HT-29 (cell line): ENCODE measurements at places on chromosomes 6 and 20.

DNA sequence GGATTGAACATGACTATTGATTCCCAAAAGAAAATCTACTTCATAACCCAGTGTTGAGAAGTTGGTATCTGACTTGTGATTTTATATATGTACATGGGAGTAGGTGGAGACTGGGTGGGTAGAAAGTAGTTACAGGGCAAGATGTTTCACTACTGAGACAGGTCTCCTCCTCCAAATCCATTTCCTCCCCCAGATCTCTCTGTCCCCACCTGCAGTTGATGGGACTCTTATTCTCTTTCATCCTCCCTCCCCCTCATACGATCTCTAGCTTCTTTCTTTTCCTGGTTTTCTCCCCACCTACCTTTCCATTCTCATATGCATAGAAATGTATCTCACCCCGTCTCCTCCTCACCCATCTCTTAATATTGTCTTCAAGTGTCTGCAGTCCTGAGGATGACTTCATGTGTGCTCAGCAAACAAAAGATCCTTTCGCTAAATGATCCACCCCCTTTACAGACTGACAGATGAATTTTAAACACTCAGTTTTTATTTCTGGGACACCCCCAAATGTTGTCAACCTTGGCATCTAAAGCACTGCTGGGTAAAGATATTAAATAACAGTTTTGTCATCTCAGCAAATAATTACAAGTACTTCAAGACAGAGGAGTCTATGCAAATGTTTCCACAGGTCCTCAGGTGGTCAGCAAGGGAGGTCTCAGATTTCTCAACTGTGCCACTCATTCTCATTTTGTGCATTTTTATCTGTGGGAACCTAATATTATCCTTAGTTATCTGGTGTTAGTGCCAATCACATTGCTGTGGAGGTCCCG is 18.7 kb upstream of the HECA start:
- DNase-seq = no peak

GRCh38 chr20:56465997-56466396 is 2.4 kb upstream of the RTF2 start:
- DNase-seq = no peak

DNA sequence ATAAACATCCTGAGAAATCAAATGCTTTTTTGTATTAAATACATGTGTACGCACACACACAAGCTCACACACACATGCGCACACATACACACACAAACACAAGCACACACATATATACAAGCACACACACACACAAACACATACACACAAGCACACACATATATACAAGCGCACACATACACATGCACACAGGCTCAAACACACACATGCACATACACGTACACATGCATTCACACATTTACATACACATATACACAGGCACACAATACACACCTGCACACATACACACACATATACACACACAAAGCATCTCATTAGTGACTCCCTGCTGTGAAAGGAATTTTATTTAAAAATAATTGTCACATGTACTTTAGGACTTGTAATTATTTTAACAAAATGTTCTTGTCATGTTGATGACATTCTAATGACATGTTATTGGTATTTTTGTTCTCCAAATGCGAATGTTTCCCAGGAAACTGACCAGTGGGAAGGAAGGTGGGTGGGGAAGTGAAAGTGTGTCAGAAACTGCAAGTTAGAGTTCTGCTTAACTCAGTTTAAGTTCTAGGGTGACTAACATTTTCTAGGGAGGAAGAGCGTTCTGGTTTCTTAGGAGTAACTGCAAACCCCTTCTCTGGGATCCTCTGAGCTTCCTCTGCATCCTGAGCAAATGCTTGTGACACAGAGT is 113.9 kb upstream of the ZNF217 start:
- no peak for DNase-seq

DNA sequence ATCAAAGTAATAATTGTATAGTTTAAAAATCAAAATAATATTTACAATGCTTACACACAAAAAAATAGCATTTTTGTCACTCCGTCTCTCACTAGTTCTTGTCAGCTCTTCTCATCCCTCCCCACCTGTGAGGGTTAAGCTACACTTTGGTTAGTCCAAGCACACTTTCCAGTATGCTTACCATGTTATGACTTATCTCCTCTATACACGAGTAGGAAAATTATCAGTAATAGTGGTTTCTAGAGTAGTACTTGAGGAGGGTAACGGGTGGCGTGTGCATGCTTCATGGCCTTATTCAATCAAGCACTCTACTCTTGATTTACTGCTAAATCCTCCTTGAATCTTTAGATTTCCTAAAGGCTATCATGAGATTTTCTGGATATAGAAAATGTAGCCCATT is 443.7 kb downstream of the UTRN start:
- DNase-seq = no peak

GRCh38 chr20:2658414-2659354 is 5.3 kb downstream of the IDH3B start:
- peak; percentile 28 for DNase-seq

DNA sequence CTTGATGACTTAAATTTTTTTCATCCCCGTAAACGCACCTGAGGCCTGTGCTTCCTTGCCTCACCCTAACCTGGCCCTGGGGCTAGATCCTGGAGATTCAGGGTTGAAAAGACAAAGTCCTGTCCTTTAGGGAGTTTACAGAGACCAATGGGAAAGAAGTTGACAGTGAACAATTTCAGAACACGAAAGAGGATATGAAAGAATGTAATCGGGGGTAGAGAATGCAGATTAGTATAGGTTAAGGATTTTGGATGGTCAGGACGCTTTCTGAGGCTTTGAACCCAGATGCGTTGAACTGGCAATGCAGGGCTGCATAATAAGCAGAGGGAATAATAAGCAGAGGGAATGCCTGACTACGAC is 1.7 kb upstream of the FBXO5 start:
- no peak for DNase-seq

DNA sequence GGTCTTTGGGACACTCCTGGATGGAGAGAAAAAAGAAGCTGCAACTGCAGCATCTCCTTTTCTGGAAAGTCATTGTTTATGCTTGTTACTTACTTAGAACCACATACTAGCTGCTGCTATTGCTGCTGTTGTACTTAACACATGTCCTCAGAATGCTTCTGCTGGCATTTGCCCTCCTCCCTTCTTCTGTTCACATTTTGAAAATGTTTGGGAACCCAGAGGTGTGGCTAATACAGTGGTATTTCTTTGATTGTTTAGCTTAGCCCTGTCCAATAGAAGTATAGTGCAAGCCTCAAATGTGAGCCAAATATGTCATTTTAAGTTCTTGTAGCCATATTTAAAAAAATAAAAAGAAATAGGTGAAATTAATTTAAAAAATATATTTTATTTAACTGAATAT is 8.4 kb downstream of the DTD1 start:
- no peak for DNase-seq

GRCh38 chr6:139124887-139125672 is 9.8 kb upstream of the HECA start:
- peak; percentile 76 for DNase-seq

DNA sequence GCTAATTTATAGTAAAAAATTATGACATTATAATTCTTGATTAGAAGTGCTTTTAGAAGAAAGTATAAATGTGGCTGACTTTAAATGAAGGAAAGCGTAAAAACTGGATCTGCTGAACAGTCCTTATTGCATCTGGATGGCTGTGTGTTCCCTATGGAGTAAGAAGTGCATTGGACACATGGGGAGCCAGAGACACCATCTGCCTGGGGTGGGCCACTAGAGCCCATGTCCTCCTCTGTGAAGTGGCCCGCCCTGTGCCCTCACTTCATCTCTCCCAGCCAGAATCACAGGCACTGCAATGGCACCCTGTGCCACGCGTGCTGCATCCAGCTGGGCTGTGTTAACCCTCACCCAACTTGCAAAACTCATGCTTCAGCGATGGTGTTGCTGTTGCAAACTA is 13.2 kb upstream of the SFT2D1 start:
- DNase-seq = no peak

DNA sequence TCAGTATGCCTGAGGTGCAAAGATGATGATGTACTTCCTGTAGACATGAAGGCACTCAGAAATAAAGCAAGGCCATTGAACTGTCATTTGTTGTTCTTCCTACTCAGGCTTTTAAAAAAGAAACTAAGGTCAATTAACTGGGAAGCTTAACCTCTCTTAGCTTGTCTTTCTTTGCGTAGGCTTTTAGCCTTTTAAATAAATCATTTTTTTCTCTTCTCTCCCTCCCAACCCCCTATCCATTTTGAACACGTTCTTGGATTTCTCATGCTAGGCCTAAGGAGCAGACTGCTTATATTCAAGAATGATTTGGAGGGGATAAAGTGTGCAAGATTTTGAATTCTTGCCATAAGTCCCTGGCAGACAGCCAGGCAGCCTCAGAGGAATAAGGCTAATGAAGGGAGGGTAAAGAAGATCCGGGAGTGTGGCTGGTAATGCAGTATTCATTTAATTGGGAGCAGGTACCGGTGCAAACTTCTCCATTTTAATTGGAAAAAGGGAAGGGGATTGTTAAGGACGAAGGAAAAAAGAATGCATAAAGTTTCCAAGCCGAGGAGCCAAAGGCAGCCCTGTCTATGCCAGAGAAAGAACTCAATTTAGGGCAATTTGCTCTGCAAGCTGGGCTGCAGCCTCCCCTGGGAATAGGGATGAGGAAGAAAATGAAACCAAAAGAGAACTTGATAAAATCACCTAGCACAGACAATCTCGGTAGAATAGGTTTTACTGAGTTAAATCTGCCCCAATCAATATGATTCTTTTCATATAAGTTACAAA is 343.8 kb upstream of the MMS22L start:
- DNase-seq = no peak

GRCh38 chr20:25437153-25437581 is 29.7 kb downstream of the GINS1 start:
- no peak for DNase-seq

- DNase-seq = no peak
These were observed 123.7 kb upstream of the BTN3A2 start for GRCh38 chr6:26241033-26241895.

DNA sequence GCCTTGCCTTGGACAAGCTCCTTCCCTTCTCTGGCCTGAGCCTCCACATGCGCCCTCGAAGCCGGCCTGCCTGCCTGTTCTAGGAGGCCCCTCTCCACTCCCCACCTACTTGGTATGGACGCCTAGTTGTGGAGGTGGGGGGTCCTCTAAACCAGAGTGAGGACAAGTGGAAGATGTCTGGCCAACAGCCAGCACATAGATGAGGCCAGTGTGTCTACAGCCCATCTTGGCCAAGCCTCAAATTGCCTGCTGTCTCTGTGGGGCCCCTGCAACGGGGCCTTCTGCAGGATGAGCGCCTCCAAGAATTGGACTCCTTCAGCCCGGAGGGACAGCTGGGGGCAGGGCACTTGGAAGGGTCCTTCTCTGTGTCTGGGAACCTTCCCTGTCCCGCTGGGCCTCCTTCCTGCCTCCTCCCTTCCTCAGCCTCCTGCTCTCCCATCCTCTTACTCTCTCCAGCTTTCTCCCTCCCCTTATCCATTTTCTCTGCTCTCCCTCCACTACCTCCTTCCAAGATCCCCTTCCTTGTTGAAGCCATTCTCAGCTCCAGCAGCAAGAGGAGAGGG is 1.6 kb downstream of the MDFI start:
- no peak for DNase-seq

DNA sequence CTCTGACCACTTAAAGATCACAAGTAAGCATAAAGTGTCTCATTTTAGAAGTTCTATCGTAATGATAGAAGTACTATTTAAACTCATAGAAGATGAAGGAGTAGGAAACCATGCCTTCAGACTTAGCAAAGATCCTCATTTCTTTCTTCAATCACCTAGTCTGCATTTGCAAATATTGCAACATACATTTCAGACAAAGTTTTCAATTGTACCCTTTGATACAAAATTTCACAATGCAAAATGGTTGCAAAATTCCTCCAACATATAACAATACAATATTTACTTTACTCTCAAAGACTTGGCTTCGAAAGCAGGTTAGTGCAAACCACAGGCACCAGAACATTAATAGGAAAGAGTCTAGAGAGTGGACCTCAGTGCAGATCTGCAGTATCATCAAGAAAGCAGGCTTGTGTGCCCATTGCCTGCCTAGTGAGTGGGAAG is 16.1 kb upstream of the ROS1 start:
- no peak for DNase-seq

- peak; percentile 51 for DNase-seq
These were observed 65.4 kb downstream of the ARHGAP18 start for GRCh38 chr6:129644567-129645015.

- DNase-seq = no peak
These were observed 9.6 kb downstream of the FNDC1 start for GRCh38 chr6:159178847-159179246.

- no peak for DNase-seq
These were observed 421.2 kb upstream of the JARID2 start for GRCh38 chr6:14824484-14825275.

DNA sequence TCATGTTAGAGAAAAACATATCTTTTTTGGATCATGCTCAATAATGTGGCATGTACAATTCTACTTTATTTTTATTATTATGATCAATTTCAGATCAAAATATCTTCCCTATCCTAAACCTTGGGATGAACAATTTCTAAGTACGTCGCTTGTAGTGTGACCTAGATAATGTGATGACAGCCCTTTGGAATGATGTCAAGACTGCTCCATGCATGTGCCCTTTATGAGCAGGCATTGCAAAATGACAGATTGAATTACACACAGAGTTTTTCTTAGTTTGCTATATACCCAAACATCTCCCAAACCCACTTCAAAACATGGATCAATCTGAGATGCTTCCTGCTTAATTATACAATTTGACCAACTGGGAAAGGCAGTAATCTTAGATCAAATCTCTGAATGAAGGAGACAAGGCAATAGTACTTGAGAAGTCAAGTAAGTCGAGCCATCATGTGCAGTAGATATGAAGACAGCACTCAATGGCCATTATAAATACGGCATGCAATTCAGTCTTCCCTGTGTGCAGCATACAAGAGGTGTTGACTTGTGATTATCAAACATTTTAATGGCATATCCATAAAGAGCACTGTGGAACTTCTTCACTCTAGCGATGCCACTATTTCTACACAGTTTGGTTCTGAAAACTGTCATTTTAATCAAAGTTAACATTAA is 294.8 kb downstream of the RNF144B start:
- DNase-seq = no peak

- DNase-seq = no peak
These were observed 61.3 kb downstream of the PRKN start for GRCh38 chr6:162666246-162666645.

- no peak for DNase-seq
These were observed 24.4 kb upstream of the SLC17A3 start for GRCh38 chr6:25898289-25898977.

DNA sequence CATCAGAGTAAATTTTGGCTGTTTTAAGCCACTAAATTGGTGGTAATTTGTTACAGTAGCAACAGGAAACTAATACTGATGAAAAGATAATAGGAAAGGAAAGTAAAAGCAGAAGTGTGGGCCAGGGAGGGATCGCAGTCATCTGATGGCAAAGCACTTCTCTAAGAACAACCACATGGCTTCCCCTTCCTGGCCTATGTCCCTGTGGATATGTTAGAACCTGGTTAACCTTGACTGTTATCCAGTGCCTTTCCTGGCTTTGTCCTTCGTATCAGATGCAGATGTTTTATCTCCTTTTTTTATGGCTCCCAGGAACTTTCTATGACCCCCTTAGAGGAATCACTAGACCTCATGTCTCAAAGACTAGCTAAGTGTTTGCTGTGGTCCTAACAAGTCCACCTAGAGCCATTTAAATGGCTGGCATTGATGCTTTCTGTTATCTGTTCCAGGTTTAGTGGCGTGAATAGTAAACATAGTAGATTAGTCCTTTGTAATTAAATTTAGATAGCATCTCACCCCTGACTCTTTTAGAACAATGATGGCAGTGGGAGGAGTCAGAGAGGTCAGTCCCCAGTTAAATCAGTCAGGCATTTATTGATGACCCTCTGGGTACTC is 79.2 kb upstream of the PHACTR2 start:
- DNase-seq = no peak
